AG08396 (cell line): ENCODE measurements at places on chromosomes 3 and 15.

DNA sequence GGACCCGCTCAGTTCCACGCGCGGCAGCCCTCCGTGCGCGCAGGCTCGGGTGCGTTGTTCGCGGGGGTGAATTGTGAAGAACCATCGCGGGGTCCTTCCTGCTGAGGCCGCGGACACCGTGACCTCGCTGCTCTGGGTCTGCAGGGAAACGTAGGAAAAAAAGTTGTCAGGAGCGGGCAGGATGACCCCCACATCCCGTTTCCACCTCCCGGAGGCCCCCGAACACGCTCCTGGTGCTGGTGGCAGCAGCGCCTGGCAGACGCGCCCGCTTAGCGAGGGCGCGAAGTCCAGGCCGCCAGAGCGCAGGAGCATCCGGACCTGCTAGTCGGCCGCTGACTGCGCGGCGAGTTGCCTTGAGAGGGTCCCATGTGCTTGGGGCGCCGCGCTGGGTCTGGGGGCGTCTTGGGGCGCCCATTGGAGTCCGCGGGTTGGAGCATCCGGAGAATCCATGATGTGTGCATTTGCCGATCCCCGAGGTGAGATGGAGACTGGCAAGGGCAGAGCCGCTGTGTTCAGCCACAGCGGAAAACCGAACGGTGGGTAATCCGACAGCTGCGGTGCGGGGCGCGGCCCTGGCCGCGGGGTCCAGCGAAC is 520 bp downstream of the GREM1 start:
- DNase-seq = peak; percentile 34

DNA sequence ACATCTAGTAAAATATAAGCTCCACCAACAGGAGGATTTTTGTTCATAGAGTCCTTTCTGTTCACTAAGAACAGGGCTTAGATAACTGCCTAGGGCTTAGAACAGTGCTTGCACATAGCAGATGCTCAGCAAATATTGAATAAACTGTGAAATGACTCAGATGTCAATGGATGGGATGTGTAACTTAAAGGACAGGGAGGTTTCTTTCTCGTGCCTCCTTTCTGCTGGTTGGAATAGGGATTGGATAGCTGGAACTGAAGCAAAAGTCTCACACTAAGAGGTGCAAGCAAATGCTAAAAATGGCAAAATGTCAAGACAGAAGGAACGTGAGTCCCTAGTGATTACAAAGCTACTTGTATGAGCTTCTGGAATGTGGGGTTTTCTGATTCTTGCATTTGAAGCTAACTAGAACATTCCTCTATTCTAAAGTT is 392.8 kb upstream of the WNT5A start:
- no peak for DNase-seq

- DNase-seq = peak; percentile 56
Measured at GRCh38 chr3:158768361-158768787, 33.5 kb upstream of the MFSD1 start.

- no peak for DNase-seq
Measured at GRCh38 chr15:69758810-69759790, 306.5 kb downstream of the RPLP1 start.

DNA sequence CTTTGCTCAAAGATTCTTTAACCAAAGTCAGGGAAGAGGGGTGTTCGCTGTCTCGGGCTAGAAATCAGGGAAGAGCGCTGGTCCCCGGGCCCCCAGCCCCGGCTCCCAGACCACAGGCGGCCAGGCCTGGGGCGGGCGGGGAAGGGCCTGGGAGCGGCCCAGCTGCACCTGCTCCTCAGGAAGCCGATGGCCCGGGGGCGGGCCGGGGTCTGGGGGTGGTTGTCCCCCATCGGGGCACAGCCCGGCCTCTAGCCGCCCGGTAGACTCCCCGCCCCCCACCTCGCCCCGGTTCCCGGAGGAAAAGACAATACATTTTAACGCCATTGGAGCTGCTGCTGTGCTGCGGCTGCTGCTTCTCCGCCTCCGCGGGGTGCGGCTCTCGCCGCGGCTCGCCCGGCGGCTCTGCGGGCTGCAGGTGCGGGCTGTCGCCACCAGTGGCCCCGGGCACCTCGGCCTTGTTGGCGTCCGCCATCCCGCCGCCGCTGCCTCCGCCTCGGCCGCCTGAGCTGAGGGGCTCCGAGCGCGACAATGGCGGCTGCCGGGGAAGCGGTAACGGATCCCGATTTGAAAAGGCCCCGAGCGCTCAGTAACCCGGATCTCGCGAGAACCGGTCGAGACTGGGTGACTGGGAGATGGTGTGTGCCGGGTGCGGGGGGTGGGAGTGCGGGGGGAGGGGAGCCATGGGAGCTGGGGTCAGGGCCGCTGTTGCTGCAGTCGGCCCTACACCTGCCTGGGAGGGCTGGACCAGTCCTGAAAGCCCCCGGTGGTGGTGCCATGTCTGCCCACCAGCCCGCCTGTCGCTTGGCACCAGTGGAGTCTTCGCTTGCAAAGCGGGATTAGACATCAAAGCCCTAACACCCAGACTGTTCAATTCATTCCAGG is at the start of gene MYEF2:
Gene MYEF2, minus strand, starts transcription at position 530 of the 882 bp plus-strand sequence. Its CDS starts 58 bp downstream, at position 472.
- peak; percentile 80 for DNase-seq

GRCh38 chr3:59392116-59392515 is 342.3 kb upstream of the CFAP20DC start:
- DNase-seq = no peak

- no peak for DNase-seq
Measured at GRCh38 chr3:71528816-71529215, 54.7 kb downstream of the FOXP1 start.

DNA sequence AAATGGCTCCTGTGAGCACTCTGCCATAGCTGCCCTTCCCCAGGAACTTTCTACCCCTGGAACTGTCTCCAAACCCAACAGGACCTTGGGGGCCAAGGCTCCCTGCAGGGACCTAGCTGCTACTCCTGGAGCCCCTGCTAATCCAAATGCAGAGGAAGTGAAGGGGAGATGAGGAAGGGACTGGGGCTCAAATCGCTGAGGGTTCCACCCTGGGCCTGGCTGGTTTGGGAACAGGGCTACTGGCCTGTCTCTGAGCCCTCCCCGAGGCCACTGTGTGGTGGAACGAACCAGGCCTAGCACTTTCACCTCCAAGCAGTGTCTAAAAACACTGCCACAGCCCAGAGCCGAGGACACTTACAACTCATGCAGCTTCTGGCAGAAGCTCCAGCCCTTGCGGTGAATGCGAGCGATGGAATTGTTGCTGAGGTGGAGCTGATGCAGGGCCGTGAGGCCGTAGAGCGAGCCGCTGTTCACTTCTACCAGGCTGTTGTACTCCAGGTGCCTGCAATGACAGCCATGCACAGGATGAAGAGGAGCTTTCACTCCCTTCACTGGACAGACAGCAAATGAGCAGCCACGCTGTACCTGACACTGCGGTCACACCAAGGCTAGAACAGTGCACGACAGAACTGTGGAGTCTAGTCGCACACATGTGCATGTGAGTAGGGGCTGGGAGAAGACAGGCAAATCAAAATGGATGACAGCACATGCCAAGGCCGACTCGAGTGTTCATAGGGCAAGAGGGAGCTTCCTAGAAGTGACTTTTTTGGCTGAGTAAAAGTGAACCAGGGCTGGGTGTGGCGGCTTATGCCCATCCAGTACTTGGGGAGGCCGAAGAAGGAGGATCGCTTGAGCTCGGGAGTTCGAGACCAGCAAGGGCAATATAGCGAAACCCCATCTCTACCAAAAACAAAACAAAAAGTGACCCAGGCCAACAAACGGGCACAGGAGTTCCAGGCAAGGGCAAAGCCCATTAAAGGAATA is 90.8 kb downstream of the LRIG1 start:
- no peak for DNase-seq

DNA sequence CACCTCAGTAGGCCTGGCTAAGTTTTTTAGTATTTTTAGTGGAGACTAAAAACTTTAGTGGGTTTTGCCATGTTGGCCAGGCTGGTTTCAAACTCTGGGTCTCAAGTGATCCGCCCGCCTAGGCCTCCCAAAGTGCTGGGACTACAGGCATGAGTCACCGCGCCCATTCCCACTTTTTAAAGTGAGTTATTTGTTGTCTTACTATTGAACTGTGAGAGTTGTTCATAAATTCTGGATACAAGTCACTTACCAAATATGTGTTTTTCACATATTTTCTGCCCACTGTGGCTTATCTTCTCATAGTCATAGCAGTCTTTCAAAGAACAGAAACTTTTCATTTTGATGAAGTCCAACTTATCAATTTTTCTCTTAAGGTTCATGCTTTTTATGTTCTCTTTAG is 29.9 kb upstream of the SPSB4 start:
- no peak for DNase-seq
